ENCODE measurements at places on chromosomes 7 and 10.
A peak's percentile ranks its signal among the peaks of the same experiment; 100 is the strongest.

GRCh38 chr7:110373416-110373815 lies 717.5 kb upstream of the LRRN3 start:
- no peak for DNase-seq

GRCh38 chr10:118047157-118047719 lies 497 bp upstream of the RAB11FIP2 start:
- DNase-seq, result no peak

DNA sequence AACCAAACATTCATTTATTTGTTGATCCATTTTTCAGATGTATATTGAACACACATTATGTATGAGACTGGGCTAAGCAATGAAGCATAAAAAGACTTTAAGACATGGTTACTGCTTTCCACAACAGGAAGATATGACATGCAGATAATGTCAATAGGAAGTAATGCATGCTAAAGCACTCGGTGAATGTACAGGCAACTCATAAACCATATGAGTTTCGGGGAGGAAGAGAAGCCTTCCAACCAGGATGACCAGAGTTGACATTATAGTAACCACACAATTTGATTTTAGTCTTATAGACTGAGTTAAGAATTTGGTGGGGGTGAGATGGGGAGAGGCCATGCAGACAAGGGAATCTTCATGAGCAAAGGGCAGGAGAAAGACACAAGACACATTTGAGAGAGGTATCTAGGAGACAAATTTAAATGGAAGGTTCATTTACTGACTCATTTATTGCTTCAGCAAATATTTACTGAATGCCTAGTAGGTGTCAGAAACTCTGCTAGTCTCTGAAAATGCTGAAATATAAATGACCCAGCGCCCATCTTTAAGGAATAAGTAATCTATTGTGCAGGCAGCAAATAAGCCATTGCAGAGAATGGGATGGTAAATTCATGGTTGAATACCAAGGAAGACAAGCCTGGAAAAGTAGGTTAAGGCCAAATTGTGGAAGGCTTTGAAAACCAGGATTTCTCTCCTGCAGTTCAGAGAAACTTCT lies 19.0 kb upstream of the SLK start:
- DNase-seq, result no peak

DNA sequence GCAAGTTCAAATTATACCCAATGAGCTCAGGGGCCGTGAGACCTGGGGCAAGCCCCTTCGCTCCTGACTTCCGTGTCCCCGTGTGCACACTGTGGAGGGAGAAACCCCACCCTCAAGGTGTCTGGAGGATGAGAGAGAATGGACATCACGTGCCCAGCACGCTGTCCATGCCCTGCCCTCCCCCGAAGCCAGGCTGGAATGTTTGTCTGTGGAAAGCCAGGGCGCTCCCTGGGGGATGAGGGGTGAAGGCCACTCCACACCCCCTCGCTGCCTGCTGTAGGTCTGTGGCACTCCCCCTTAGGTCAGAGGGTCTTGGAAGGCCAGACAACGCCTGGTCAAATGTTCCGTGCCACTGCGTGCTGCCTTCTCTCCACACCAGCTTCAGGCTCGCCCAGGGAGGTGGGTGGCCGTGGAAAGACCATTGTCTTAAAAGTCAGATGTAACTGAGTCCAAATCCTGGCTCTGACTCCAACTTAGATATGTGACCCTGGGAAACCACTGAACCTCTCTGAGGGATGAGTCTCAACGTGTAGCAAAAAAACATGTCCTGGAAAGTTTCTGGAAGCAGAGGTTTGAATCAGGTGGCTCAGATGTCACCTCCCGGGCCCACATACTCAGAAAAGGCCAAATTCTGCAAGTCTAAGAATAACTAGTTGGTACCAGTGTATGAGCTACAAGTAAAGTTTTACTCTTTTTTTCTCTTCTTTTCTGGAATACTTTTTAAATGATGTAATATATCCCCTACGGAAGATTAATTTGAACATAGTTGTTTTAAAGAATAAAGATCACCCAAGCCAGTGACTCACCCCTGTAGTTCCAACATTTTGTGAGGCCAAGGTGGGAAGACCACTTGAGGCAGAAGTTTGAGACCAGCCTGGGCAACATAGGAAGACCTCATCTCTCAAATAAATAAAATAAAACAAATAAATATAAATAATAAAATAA lies 24.9 kb downstream of the RCC1L start:
- no peak for DNase-seq

DNA sequence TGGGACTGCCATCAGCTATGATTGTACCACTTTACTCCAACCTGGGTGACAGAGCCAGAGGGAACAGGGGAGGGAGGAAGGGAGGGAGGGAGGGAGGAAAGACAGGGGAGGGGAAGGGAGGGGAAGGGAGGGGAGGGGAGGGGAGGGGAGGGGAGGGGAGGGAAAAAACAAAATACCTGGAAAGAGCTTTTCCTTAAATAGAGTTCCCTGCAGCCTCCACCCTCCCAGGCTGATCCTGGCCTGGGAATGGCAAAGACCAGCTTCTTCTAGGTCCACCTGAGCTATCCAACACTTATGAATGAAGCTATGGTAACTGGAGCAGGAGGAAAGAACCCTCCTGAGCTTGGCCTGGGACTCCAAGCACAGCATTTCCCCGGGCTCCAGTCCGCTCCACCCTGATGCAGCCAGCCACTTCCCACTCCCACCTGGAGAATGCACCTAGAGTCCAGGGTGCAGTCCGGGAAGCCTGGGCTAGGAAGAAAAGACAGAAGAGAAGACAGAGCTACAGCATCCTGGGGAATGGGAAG lies 66.1 kb downstream of the GRID1 start:
- DNase-seq, result no peak

- no peak for DNase-seq
These were observed 163.5 kb upstream of the AGK start for GRCh38 chr7:141387521-141388217.

GRCh38 chr7:66641526-66641871 lies 12.8 kb downstream of the KCTD7 start:
- no peak for DNase-seq

DNA sequence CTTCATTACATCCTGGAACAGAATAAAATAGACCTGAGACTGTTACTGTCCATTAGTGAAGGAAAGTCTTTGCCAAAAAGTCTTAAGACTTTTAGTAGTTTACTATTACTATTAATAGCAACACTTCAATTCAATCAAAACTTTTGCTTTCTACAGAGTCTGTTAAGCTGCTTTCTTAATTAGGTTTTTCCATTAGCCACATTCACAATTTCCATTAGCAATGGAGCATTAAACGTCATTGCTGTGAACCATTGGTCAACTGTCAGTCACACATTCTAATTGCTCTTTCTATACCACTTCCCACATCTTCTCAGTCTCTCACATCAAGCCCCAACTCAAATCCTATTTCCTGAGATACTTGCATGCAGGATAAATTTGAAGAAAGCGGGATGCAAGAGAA lies 736.6 kb upstream of the SORCS1 start:
- DNase-seq, result no peak

GRCh38 chr10:97686301-97686961 lies 610 bp downstream of the AVPI1 start:
- DNase-seq, result no peak

GRCh38 chr7:80318081-80318480 lies 183.4 kb downstream of the GNAI1 start:
- DNase-seq, result no peak

GRCh38 chr10:100985336-100985735 lies 2.0 kb downstream of the MRPL43 start:
- DNase-seq, result no peak

DNA sequence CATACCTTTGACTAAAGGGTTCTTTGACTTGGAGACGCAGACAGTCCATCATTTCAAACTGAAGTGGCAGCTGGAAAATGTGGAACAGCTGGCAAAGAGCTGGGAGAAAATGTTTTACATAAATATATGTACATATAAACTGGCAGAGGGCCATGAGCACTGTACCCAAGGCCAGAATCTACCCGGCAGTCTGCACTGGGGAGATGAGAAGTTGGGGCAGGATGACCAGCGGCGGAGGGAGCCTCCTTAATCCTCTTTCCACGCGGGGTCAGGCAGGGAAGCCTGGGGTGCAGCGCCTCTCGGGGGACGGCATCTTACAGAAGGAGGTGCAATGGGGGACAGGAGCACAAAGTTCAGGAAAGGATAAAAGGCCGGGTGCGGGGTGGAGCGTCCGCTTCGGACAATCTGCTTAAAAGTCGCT lies 1.3 kb downstream of the GLI3 start:
- DNase-seq, result no peak

GRCh38 chr7:45646207-45646821 lies 72.1 kb downstream of the ADCY1 start:
- no peak for DNase-seq

- no peak for DNase-seq
These were observed 35.7 kb upstream of the MTPAP start for GRCh38 chr10:30384701-30385201.

- DNase-seq, result peak; percentile 81
These were observed 71.3 kb upstream of the TNRC18 start for GRCh38 chr7:5494683-5495561.

DNA sequence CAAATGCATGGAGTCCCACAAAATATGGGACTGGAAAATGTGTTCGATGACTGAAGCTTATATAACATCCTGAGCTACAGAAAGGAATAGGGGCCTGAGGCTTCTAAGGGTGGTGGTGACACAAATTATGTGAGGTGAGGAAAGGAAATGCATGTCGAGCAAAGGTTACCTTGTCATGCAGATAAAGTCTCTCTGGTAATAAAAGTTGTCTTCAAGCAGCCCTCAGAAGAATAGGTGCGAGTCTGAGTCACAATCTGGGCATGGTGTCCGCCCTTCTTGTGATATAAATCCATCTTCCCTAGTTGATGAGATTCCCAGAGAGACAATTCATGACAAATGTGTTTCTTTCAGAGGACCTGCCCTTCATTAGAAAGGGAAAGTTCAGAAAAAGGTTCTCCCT lies 985.2 kb upstream of the C7orf33 start:
- DNase-seq, result no peak

All from CD4-positive, alpha-beta T cell treated with Interleukin-6 at 100 ng/mL for 8 hours (primary cell).